HL-60 (cell line): ENCODE measurements at places on chromosomes 13 and 19.

GRCh38 chr19:55638864-55639359, 1.9 kb upstream of the ZNF580 start:
- DNase-seq: peak; percentile 76

- no peak for DNase-seq
Observed at GRCh38 chr19:17090583-17090982, 15.0 kb downstream of the MYO9B start.

GRCh38 chr19:40262422-40262821, 22.7 kb downstream of the AKT2 start:
- no peak for DNase-seq

- DNase-seq: no peak
Observed at GRCh38 chr13:89029062-89029461, 1357.9 kb downstream of the SLITRK5 start.

DNA sequence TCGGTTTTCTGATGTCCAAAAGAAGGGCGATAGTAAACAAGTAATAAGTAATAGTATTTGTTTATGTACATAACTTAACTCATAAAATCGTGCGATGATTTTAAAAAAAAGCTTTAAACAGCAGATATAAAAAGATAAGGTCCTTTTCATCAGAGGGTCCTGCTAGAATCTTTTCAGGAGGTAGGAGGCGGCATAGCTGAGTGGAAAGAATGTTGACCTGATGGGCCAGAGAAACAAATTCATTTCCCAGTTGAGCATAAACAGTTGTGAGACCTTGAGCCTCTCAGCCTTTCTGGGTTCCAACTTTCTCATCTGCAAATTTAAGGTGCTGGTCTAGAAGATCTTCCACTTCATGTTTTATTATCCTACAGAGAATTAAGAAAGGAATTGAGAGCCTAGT, 173.5 kb downstream of the LACC1 start:
- no peak for DNase-seq

- DNase-seq: no peak
Observed at GRCh38 chr19:2338751-2339643, 10.5 kb downstream of the SPPL2B start.

GRCh38 chr19:33464733-33465115, 56.9 kb downstream of the PEPD start:
- no peak for DNase-seq

DNA sequence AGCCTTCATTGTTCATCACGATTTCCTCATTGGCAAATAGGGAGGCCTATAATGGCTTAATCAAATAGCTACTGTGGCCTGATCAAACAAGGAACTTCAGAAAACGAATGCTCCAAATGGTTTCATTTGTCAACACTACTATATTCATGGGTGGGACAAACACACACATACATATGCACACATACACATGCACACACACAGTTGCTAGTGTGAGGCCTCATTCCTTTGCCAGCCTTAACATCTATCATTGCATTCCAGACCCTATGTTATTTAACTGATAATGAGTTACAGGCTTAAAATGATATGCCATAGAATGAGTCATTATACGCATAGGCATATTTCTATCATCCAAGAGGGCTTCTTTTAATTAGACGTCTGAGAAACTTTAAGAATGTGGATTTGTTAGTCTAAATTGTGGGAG, 140.2 kb downstream of the KLF5 start:
- DNase-seq: no peak

GRCh38 chr19:27794494-27795042, 1418.4 kb downstream of the UQCRFS1 start:
- DNase-seq: peak; percentile 42
